ENCODE measurements at places on chromosomes 16 and 17. TPM values are rescaled to one million over a fixed set of nuclear protein-coding genes. Genes with fewer than 3 reads are reported as not detected.

The EIF3CL gene
- 146 TPM for polyA plus RNA-seq

The ZFPM1 gene
- polyA plus RNA-seq = 2.8 TPM

The SCNN1G gene
- polyA plus RNA-seq = 0.03 TPM

The WFDC1 gene
- not detected for polyA plus RNA-seq

The KATNIP gene
- polyA plus RNA-seq = 12.8 TPM

The TLCD3B gene
- 0.35 TPM for polyA plus RNA-seq

The ZSCAN10 gene
- polyA plus RNA-seq = not detected

The METTL9 gene
- polyA plus RNA-seq = 69.5 TPM

The C17orf107 gene
- 0.30 TPM for polyA plus RNA-seq

The SOST gene
- polyA plus RNA-seq = 0.07 TPM

The GRIN2A gene
- polyA plus RNA-seq = not detected

The FOXN1 gene
- not detected for polyA plus RNA-seq

The PRAC2 gene
- not detected for polyA plus RNA-seq

The IGF2BP1 gene
- 38.0 TPM for polyA plus RNA-seq

The LGALS9B gene
- not detected for polyA plus RNA-seq

The NPIPB6 gene
- 3.8 TPM for polyA plus RNA-seq

The TBC1D3C gene
- polyA plus RNA-seq = not detected

The C16orf46 gene
- polyA plus RNA-seq = 0.69 TPM
